ENCODE measurements at places on chromosomes 12 and 14.

GRCh38 chr12:69648476-69648875 lies 37.8 kb upstream of the LRRC10 start:
- no peak for DNase-seq

DNA sequence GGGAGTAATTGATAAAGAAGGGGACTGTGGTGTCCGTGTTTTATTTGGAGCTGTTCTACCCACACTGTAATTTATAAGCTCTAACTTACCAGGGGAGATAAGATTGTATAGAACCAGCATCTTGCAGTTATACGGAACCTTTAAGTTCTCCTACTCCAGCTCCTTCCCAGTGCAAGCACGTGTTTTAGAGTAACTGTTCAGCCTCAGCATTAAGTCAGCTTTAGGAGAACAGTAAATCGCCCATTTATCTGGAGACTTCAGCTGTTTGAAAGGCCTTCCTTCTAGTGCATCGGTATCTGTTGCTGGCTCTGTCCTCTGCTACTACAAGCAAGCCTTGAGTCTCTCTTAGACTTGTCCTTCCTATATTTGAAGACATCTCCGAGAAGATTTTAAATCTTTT lies 95.6 kb downstream of the ETV6 start:
- no peak for DNase-seq

DNA sequence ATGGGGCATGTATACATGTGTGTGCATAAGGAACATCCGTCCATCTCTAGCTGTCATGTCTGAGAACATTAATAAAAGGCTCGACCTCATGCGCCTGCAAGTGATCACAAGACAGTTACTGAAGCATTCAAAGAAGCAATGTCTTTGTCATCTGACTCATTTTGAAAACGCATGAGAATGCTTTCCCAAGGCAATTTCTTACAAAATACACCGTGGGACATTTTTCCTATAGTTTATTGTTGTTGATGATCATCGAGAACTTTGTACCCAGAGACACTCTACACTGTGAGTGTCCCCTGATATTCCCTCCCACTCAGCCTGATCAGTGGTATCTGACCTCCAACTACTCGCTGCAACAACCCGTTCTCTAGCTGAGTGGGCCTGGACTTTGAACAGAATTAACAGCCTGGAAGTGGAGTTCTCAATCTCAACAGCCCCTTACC lies 68.1 kb downstream of the ETV6 start:
- DNase-seq: no peak

DNA sequence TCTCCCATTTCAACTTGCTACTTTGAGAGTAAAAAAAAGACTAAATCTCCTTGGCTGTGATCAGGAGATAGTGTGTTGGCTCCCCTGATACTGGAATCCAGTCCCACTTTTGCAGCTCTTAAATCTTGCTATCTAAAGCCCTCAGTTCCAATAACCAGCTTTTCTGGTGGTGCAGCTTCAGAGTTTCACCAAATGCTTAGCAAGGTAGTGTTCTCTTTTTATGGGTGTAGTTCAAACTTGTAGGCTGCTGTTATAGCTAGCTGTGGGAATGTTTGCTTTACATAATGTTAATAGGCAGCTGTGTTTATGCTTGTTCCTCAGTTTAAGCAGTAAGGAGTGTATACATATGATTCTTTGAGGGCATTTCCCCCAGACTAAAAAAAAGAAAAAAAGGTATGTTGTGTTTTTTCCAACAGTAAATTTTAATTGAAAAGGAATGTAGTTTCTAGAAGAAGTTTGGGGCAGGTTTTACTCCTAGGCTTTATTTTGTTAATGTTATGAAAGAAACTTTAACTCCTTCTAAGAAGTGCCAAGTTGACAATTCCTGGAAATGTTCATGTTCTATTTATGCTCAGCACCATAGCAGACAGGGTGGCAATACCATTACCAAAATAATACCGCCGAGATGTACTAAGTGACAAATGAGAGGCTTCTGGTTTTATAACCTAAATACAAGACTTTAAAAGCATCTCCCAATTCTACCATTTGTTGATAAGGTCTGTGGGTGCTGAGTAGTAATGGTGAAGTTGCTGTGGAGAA lies 12.1 kb downstream of the CRADD start:
- no peak for DNase-seq

DNA sequence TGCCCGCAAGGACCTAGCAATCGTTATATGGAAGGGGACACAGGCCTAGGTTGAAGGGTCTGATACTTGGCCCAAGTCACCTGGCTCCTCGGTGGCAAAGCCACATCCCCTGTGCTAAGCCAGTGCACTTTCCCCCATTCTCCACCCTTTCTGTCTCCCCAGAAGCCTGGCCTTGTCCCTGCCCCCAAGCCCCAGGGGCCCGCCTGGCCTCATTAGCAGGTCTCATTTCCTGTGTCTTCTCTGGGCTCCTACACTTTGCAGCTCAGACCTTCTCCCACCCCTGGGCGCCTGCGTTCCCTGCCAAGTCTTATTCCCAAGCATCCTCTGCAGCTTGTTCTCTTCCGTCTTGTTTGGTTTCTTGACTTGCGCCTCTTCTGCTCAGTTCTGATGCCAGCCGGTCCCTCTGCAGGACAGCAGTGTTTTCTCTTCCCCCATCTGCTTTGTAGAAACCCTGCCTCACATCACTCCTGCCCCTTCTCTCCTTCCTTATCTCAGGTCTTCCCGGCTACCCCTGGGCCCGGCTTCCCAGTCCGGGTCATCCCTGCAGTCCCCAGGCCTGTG lies 66.7 kb downstream of the SLC24A4 start:
- DNase-seq: no peak

DNA sequence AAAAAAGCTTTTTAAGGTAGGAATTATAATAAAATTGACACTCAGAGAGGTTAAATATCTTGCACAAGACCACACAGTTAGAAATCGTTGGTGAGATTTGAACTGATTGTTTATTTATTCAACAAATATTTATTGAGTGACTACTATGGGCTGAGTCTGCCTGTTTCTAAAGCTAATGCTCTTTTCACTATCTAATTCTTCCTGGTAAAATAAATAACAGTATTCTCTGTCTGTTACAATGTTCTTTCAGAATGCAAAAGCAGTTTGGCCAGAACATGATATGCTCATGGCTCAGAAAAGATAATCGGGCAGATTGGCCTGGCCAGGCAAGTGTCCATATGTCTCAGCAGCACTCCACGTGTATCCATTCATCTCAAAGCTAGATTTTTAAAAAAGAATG lies 82.0 kb downstream of the BTG1 start:
- DNase-seq: no peak

DNA sequence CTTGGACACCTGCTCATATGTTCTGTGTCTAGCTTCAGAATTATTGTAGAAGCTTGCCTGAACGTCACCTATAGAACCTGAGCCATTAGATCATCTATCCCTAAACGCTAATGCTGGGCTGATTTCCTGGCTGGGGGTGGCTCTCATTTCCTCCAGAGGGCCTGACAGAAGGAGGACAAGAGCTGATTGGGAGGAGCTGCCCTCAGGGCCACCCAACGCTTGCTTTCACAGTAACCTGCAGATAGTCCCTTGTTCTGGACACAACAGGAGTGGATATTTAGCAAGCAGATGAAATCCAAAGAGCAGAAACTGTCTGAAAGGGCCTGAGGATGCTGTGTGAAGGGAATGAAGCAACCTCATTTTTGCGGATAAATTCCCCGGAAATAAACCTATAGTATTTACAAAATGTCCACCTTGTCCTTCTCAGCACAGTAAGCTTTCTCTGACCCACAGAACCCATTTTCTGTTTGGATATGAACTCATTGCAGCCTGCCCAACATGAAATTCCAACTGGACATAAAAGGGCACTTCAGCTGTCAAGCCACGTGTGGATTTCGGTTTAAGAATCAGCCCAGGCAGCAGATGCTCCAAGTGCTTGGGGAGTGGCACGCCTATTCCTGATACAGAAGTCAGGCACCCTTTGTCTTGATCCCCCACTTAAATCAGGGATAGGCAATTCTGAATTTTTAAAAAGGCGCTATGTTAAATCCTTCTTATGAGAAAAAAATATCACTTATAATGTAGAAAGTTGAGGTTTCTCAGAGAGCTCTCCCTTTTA lies 32.8 kb upstream of the TUBA1C start:
- no peak for DNase-seq

DNA sequence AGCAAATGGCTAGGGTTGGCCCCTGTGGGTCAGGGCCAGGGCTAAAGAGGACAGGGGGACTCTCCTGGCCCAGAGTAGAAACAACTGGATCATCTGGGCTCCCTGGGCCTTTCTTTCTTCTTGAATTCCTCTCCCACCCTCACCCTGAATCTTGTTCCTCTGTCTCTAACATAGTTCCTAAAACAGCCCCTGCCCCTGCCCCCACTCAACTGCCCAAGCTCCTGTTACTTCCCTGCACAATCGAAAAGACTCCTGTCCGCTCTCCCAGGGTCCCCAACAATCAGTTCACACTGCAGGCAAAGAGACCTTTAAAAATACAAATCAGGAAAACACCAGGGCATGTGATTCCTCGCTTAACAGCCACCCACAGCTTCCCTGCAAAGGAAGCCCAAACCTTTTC lies 18.0 kb upstream of the ANKRD33 start:
- no peak for DNase-seq

- DNase-seq: no peak
Measured at GRCh38 chr14:87686746-87687145, 306.2 kb downstream of the GALC start.

- DNase-seq: no peak
Measured at GRCh38 chr12:20451761-20452160, 83.4 kb downstream of the PDE3A start.

DNA sequence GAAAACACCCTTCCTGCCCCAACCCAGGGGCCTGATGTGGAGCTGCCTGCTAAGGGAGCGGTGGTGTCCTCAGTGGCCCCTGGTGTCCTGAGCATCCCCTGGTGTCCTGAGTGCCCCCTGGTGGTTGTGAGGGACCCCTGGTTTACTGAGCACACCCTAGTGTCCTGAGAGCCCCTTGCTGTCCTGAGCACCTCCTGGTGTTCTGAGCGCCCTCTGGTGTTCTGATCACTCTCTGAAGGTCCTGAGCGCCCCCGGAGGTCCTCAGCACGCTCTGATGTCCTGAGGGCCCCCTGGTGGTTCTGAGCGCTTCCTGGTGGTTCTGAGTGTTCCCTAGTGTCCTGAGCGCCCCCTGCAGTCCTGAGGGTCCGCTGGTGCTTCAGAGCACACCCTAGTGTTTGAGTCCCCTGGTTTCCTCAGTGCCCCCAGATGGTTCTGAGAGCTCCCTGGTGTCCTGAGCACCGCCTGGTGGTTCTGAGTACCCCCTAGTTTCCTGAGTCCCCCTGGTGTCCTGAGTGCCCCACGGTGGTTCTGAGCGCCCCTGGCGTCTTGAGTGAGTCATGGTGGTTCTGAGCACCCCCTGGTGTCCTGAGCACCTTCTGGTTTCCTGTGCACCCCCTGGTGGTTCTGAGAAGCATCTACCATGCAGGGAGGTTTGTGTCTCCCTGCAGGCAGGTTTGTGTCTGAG lies 1004.2 kb downstream of the TMEM121 start:
- no peak for DNase-seq

DNA sequence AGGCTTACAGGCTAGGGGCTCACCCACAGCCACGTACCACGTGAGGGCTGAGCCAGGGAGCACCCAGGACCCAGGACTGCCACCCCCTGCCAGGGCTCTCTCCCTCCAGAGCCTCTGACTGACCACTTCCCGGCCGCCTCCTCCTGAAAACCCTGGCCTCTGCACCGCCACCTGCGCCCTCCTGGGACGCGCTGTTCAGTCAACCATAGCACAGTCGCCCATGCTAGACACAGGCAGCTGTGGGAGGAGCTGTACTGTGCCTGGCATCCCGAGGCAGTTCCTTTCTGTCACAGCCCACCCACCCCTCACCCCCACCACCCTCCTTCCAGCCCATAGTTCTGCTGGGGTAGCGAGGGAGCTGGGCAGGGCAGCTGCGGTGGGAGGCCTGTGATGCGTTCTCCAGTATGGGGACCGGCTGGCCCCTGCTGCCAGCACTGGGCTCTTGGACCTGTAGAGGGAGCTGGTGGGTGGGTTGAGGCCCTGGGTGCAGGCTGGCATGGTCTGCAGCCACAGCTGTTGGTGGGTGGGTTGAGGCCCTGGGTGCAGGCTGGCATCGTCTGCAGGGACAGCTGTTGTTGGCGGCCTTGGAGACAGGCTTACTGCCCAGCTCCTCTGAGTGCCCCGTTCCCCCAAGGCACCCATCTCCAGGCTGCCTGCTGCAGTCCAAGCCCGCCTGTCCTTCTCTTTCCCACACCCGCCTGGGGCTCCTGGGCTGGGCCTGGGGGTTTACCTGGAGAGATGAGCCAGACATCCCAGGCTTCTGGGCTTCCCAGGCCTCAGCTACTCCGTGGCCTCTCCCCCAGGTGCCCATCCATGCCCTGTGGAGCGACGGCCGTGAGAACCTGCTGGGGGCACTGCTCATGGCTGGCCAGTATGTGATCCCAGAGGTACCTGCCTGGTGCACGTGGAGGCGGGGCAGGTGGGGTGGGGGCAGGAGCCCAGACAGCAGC lies 11.5 kb downstream of the ASPG start:
- no peak for DNase-seq

DNA sequence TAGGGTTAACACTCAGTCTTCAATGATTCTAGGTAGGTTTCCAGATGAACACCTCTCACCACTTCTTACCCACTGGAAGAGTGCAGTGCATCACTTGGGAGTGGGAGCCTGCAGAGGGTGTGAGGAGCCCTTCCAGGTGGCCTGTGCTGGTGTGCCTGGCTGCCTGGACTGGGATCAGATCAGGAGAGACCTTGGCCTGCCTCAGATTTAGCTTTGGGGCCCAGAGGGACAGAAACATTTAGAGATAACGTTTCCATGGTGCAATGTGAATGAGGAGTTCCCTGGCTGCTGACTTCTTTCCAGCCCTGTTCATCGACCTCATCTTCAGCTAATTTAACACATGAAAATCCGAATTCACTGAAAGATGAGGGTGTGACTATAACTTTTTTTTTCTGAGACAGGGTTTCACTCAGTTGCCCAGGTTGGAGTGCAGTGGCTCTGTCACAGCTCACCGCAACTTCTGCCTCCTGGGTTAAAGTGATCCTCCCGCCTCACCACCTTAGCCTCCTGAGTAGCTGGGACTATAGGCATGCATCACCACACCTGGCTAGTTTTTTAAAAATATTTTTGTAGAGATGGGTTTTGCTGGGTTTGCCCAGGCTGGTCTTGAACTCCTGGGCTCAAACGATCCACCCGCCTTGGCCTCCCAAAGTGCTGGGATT lies 53.6 kb downstream of the SUSD6 start:
- DNase-seq: no peak
